ENCODE measurements at places on chromosomes 4 and X. TPM values are rescaled to one million over a fixed set of nuclear protein-coding genes. Genes with fewer than 3 reads are reported as not detected.
A peak's percentile ranks its signal among the peaks of the same experiment; 100 is the strongest.

DNA sequence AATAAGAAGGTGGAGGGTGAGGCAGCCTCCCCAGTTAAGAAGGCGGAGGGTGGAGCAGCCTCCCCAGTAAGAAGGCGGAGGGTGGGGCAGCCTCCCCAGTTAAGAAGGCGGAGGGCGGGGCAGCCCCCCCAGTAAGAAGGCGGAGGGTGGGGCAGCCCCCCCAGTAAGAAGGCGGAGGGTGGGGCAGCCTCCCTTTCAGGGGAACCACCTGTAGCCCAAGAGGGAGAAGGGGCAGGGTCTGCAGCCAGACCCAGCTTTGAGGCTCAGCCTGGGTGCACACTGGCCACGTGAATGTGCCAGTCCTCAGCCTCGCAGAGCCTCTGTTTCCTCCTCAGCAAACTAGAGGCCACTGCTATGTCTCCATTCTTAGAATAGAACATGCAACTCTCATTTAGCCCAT is 52.6 kb downstream of the HMX1 start:
- DNase-seq: peak; percentile 3
- H3K27me3 ChIP-seq: no peaks in the 10 kb centered on the region
- no peaks in the 10 kb centered on the region for H3K4me1 ChIP-seq
- H3K36me3 ChIP-seq: no peaks in the 10 kb centered on the region
- no peak overlapping the region for H3K4me3 ChIP-seq
- H3K27ac ChIP-seq: no peak overlapping the region

BBS7 gene
- total RNA-seq: 14.7 TPM

GRCh38 chrX:19673375-19674040 is 158.2 kb upstream of the MAP3K15 start:
- no peak overlapping the region for H3K4me3 ChIP-seq
- H3K27me3 ChIP-seq: peaks cover 11% of the 10 kb centered on the region
- no peak overlapping the region for H3K27ac ChIP-seq

DNA sequence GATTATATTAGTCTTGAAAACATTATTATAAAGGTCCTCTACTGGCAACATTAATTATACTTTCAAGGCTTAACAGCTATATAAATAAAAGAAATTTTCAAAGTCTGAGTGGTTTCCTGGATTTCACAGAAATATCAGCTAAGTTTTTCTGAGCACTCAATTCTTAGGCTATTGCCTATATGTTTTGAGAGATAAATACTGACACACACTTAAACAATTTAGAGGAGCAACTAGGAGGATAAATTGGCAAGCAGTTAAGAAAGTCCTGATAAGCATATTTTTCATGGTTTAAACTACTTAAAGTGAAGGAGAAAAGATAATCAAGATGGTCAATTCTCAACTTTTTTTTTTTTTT is 2.7 kb upstream of the MGARP start:
- DNase-seq: no peak
- H3K27ac ChIP-seq: no peak overlapping the region
- H3K27me3 ChIP-seq: no peaks in the 10 kb centered on the region
- H3K4me3 ChIP-seq: no peak overlapping the region
- H3K36me3 ChIP-seq: no peaks in the 10 kb centered on the region
- H3K4me1 ChIP-seq: no peaks in the 10 kb centered on the region

DCAF12L1 gene
- not detected for total RNA-seq

CLGN gene
- total RNA-seq: 1.6 TPM

GRCh38 chrX:73850124-73851013 is 287.4 kb downstream of the CHIC1 start:
- peak overlapping the region; percentile 59 for H3K27ac ChIP-seq
- no peaks in the 10 kb centered on the region for H3K27me3 ChIP-seq
- H3K4me1 ChIP-seq: no peaks in the 10 kb centered on the region
- no peaks in the 10 kb centered on the region for H3K36me3 ChIP-seq

- no peaks in the 10 kb centered on the region for H3K27me3 ChIP-seq
- DNase-seq: no peak
- no peaks in the 10 kb centered on the region for H3K4me1 ChIP-seq
- no peak overlapping the region for H3K4me3 ChIP-seq
- H3K27ac ChIP-seq: no peak overlapping the region
- no peaks in the 10 kb centered on the region for H3K36me3 ChIP-seq
These were observed 54.5 kb downstream of the CD99L2 start for GRCh38 chrX:150844016-150844415.

CPE gene
- total RNA-seq: 106 TPM

GRCh38 chr4:156560701-156561100 is 410.9 kb downstream of the PDGFC start:
- DNase-seq: no peak
- no peak overlapping the region for H3K27ac ChIP-seq
- H3K4me3 ChIP-seq: no peak overlapping the region

GRCh38 chr4:177450426-177451107 is 8.3 kb upstream of the AGA start:
- DNase-seq: no peak
- H3K27ac ChIP-seq: no peak overlapping the region
- no peaks in the 10 kb centered on the region for H3K4me1 ChIP-seq
- no peaks in the 10 kb centered on the region for H3K36me3 ChIP-seq

VCX gene
- not detected for total RNA-seq

TXLNG gene
- 25.2 TPM for total RNA-seq

DNA sequence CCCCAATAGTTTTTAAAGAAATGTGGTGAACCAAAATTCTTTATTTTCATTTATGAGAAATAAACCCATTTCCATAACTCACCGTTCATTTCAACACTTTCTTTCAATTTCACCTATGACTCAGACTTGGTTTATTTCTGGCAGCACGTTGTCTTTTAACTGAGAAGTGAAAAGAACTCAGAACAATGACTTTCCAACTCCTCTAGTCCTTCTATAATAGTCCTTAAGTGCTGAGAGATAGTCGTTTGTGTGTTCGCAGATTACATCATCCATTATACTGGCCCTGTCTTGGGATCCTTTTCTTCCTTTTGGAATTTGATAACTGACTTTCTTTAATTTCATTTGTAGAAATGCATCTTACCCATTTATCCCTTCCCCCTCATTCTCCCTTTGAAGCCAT is 113.6 kb downstream of the GLUD2 start:
- H3K27me3 ChIP-seq: peaks cover 6% of the 10 kb centered on the region
- no peak overlapping the region for H3K27ac ChIP-seq
- no peaks in the 10 kb centered on the region for H3K4me1 ChIP-seq
- no peak overlapping the region for H3K4me3 ChIP-seq

GRCh38 chrX:106437407-106437806 is 174.4 kb upstream of the RADX start:
- H3K27me3 ChIP-seq: no peaks in the 10 kb centered on the region
- no peaks in the 10 kb centered on the region for H3K36me3 ChIP-seq
- H3K4me1 ChIP-seq: no peaks in the 10 kb centered on the region

DNA sequence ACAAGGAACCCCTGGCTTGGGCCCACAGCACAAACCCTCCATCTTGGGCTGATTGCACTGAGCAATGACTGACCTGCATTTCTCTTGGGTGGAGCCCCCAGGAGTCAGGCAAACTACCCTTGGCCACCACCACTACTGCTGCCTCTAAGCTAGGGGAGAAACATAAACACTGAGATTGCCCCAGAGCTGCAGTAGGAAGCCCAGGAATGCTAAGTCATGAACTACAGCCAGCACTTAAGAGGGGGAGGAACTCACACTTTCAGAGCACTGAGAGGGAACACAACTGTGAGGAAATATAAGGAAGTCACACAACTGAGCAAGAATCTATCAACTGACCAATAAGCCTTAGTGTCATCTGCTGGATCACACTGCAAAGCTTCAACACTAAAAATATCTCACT is 111.6 kb upstream of the PPP3CA start:
- H3K27me3 ChIP-seq: no peaks in the 10 kb centered on the region
- no peaks in the 10 kb centered on the region for H3K36me3 ChIP-seq
- H3K4me1 ChIP-seq: no peaks in the 10 kb centered on the region

- H3K27me3 ChIP-seq: no peaks in the 10 kb centered on the region
- no peak overlapping the region for H3K27ac ChIP-seq
- no peak overlapping the region for H3K4me3 ChIP-seq
These were observed 185.7 kb downstream of the UNC5C start for GRCh38 chr4:95362906-95363558.

- H3K4me1 ChIP-seq: peaks cover 4% of the 10 kb centered on the region
- DNase-seq: no peak
- H3K4me3 ChIP-seq: peak within 1 kb of the TSS; percentile 37
- no peak within 1 kb of the TSS for H3K27ac ChIP-seq
These were observed at the start of gene JAKMIP1 for GRCh38 chr4:6200011-6200921. TSS of gene JAKMIP1 (minus strand) at chr4:6200549. CDS start at chr4:6112850, 87,699 bp downstream.

GRCh38 chr4:4383085-4383484 is 3.8 kb upstream of the NSG1 start:
- no peaks in the 10 kb centered on the region for H3K36me3 ChIP-seq
- H3K4me1 ChIP-seq: peaks cover 8% of the 10 kb centered on the region
- no peak overlapping the region for H3K27ac ChIP-seq
- peaks cover 40% of the 10 kb centered on the region for H3K27me3 ChIP-seq

GRCh38 chr4:113169368-113169767 is 119.9 kb downstream of the ANK2 start:
- no peaks in the 10 kb centered on the region for H3K4me1 ChIP-seq
- no peak overlapping the region for H3K4me3 ChIP-seq
- no peaks in the 10 kb centered on the region for H3K36me3 ChIP-seq
- no peak for DNase-seq

CNKSR2 gene
- total RNA-seq: 11.2 TPM

- H3K36me3 ChIP-seq: no peaks in the 10 kb centered on the region
- H3K27me3 ChIP-seq: no peaks in the 10 kb centered on the region
- peak overlapping the region; percentile 32 for H3K4me3 ChIP-seq
- DNase-seq: no peak
These were observed 75.4 kb downstream of the LIMCH1 start for GRCh38 chr4:41613386-41613785.

- H3K27me3 ChIP-seq: no peaks in the 10 kb centered on the region
- H3K4me3 ChIP-seq: no peak overlapping the region
- no peaks in the 10 kb centered on the region for H3K4me1 ChIP-seq
- no peak overlapping the region for H3K27ac ChIP-seq
- no peaks in the 10 kb centered on the region for H3K36me3 ChIP-seq
These were observed 47.0 kb upstream of the MID1IP1 start for GRCh38 chrX:38754102-38754790.

LRIT3 gene
- total RNA-seq: 0.59 TPM

GRCh38 chrX:13891377-13892140 is 74.7 kb upstream of the GPM6B start:
- H3K4me3 ChIP-seq: no peak overlapping the region
- H3K36me3 ChIP-seq: no peaks in the 10 kb centered on the region
- peak; percentile 57 for DNase-seq
- H3K27me3 ChIP-seq: peaks cover 60% of the 10 kb centered on the region
- peak overlapping the region; percentile 73 for H3K27ac ChIP-seq

DNA sequence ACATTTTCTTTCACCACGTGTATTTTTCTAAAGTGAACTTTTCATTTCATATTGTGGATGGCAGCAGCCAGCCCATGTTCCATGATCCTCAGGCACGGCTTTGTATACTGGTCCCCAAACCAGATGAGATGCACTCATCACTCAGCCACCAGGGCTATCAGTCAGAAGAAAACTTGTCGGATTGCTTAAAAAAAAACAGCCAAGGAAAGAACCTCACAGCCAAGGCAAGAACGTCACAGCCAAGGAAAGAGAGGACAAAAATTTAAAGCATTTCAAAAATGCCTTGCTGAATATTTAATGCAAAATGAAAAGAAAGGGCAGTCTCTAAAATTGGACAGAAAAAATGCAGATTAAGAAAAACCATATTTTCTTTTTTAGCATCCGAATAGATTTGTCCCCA is 333.3 kb downstream of the PDGFC start:
- no peak overlapping the region for H3K4me3 ChIP-seq
- H3K4me1 ChIP-seq: no peaks in the 10 kb centered on the region
- H3K36me3 ChIP-seq: no peaks in the 10 kb centered on the region
- H3K27ac ChIP-seq: no peak overlapping the region
- no peak for DNase-seq
- H3K27me3 ChIP-seq: no peaks in the 10 kb centered on the region

GRCh38 chr4:173230062-173230461 is 61.5 kb downstream of the GALNT7 start:
- no peak for DNase-seq
- no peaks in the 10 kb centered on the region for H3K4me1 ChIP-seq
- H3K27ac ChIP-seq: no peak overlapping the region
- H3K4me3 ChIP-seq: no peak overlapping the region
- H3K27me3 ChIP-seq: no peaks in the 10 kb centered on the region
- H3K36me3 ChIP-seq: no peaks in the 10 kb centered on the region

- H3K36me3 ChIP-seq: no peaks in the 10 kb centered on the region
- no peaks in the 10 kb centered on the region for H3K27me3 ChIP-seq
These were observed 13.8 kb upstream of the PLXNB3 start for GRCh38 chrX:153750127-153750774.

- peak overlapping the region; percentile 59 for H3K27ac ChIP-seq
- no peaks in the 10 kb centered on the region for H3K36me3 ChIP-seq
- no peaks in the 10 kb centered on the region for H3K27me3 ChIP-seq
- no peak for DNase-seq
- H3K4me3 ChIP-seq: no peak overlapping the region
These were observed 27.1 kb upstream of the NSUN7 start for GRCh38 chr4:40722576-40723161.

DNA sequence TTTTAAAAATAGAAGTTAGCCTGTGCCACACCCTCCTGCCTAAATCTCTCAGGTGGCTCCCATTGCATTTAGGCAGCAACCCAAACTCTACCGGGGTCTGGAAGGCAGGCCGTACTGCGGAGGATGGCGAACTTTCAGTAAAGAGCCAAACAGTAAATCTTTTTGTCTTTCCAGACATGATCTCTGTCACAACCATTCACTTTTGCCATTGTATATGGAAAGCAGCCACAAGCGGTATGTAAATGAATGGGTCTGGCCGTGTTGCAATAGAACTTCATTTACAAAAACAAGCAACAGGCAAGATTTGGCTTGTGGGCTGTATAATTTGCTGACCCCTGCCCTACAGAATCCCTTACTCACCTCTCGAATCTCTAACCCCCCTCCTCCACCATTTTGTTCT is 3.3 kb downstream of the RADX start:
- no peaks in the 10 kb centered on the region for H3K27me3 ChIP-seq
- H3K4me3 ChIP-seq: no peak overlapping the region
- no peak overlapping the region for H3K27ac ChIP-seq

TMEM271 gene
- total RNA-seq: not detected

GRCh38 chrX:8728932-8729535 is 2.9 kb downstream of the ANOS1 start:
- H3K27ac ChIP-seq: no peak overlapping the region
- H3K4me1 ChIP-seq: no peaks in the 10 kb centered on the region
- peaks cover 53% of the 10 kb centered on the region for H3K27me3 ChIP-seq
- no peak overlapping the region for H3K4me3 ChIP-seq
- H3K36me3 ChIP-seq: no peaks in the 10 kb centered on the region

CXCR3 gene
- not detected for total RNA-seq

DNA sequence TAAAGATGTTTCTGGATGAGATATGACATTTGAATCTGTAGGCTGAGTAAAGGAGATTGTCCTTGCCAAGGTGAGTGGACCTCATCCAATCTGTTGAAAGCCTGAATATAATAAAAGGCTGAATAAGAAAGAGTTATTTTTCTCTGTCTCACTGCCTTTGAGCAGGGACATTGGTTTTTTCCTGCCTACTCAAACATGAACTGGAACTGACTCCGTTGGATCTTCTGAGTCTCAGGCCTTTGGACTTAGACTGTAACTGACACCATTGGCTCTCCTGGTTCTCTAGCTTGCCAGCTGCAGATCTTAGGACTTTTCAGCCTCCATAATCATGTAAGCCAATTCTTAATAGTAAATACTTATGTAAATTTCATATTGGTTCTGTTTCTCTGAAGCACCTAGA is 43.5 kb downstream of the PPEF2 start:
- no peak for DNase-seq
- H3K36me3 ChIP-seq: no peaks in the 10 kb centered on the region
- H3K27me3 ChIP-seq: no peaks in the 10 kb centered on the region
- no peaks in the 10 kb centered on the region for H3K4me1 ChIP-seq
- H3K4me3 ChIP-seq: no peak overlapping the region
- no peak overlapping the region for H3K27ac ChIP-seq

GRCh38 chrX:153981771-153982533 is 9.4 kb downstream of the TMEM187 start:
- no peaks in the 10 kb centered on the region for H3K4me1 ChIP-seq
- no peak for DNase-seq
- no peaks in the 10 kb centered on the region for H3K36me3 ChIP-seq
- H3K4me3 ChIP-seq: no peak overlapping the region
- H3K27me3 ChIP-seq: peaks cover 36% of the 10 kb centered on the region
